Right lung (tissue), 10 donors: ENCODE measurements at places on chromosomes 5 and 9.

GRCh38 chr5:172079876-172080275 is 73.4 kb upstream of the FBXW11 start:
- DNase-seq = no peak

GRCh38 chr5:160486573-160486972 is 64.9 kb downstream of the PTTG1 start:
- no peak for DNase-seq

DNA sequence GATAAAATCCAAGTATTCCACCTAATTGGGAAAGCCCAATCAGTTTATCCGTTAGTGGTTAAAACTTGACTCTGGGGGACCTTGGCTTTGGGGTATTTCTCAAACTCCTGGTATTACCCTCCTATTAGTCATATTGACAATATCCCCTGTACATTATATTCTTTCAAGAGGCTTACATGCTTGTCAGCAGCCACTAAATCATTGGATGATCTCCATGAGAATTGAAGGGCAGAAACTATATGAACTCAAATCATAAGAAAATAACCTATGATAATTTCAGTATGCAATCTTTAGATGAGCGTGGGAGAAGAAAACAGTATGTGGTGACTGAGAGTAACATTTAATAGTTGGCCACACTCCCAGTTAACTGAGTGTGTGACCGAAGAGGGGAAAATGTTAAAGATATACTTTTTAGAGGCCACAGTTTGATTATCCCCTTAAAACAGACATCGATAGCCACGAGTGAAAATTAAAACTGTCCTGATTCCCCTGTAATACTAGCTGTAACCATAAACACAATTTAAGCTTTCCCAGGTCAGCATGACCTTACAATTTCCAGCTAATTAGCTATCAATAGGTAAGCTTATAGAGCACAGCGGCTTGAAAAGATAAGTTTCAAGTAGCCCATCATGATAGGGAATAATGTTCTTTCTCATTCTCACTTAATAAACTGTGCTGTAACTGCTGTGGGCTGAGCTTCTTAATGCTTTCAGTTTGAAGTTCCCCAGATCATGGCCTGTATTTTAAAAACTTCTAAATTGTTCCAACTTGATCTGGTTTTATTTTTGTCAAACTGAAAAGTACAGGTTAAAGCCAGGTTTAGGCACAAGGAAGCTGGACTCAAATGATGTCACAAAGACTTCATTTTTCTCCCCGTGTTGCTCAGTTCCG is 58.6 kb downstream of the PUM3 start:
- DNase-seq = peak; percentile 59

GRCh38 chr9:78453450-78453849 is 156.5 kb downstream of the PSAT1 start:
- no peak for DNase-seq

DNA sequence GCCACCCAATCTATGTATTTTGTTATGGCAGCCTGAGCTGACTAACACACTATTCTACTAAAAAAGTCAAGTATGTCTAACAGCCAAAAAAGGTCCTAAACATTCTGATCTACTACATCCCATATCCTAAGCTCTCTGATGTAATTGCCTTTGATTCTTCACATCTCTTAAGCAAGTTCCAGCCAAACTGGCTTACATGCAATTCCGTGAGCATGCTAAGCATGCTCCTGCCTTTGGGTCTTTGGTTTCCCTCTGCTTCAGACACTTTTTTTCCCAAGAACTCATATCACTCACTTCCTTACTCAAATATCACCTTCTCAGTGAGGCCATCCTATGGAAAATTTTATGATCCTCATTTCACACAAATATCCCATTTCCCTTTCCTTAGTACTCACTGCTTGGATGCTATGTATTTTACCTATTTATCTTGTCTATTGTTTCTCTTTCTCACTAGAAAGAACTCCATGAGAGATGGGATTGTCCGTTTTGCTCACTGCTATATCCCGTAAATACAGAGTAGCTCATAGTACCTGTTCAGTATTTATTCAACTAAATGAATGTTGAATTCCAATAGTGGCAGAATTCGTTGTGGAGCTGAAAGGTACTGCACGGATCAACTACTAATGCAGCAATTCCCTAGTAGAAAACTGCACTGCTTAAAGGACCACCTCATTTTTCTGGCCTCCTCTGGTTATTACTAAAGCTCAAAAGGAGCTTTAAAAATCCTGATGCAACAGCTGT is 2.3 kb upstream of the SLC12A2 start:
- DNase-seq = no peak

DNA sequence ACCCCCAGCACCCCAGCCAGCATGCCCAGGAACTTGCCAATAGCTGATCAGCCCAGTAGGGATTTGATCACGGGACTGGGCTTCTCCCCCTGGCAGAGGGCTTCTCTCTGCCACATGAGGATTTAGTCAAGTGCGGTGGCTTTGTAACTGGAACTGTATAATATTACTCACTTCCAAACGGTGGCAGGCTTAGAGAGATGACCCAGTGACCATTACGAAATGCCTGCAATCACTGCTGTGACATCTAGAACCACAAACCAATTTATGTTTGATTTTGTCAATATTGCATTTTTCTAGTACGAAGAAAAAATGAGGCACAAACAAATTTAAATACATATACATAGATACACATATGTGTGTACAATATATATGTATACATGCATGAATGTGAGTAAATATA is 192.1 kb downstream of the ERCC6L2 start:
- no peak for DNase-seq

DNA sequence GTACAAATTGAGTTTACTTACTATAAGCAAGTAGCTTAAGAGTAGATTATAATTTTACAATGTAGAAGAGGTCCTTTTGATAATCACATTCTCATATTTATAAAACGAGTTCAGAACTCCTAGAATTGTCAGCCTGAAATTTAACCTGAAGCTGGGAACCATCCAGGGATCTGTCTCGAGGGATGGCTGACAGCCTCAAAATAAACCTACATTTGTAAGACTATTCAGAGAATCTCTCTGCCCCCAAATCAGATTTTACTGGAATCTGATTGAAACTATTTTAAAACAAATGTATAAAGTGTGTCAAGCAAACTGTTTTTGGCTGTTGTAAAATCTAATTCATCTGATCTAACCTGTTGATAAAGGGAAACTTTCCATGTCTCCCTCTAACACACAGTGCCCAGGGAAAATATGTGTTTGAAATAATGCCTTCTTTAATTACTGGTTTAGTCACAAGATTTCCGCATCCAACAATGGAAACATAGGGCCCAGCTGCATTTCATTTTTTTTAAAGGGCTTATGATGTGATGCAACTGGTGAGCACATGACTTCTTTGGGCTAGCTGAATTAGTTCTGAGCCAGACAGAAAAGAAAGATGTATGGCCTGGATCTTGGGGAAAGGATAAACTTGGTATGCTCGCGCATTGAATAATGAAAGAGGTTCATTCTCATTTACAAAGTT is 30.3 kb downstream of the SLC25A46 start:
- DNase-seq = no peak

DNA sequence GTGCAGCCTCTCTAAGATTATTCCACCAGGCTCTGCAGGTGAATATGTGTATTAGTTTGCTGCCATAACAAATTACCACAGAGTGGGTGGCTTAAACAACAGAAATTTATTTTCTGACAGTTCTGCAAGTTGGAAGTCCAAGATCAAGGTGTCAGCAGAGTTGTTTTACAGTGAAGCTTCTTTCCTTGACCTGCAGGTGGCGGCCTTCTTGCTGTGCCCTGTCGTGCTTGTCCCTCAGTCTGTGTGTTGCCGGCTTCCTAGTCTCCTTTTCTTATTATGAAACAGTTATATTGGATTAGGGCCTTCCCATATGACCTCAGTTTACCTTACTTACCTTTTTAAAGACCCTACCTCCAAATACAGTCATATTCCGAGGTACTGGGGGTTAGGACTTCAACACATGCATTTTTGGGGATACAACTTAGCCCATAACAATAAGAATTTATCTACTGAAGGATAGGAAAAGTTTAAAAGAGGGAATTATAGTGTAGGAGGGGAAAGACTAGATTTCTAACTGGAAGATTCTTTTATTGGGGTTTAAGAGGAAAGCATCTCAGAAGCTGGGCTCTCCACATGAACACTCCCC is 97.4 kb downstream of the OSTF1 start:
- DNase-seq = no peak

GRCh38 chr9:372128-372527 is 157.5 kb downstream of the DOCK8 start:
- no peak for DNase-seq

DNA sequence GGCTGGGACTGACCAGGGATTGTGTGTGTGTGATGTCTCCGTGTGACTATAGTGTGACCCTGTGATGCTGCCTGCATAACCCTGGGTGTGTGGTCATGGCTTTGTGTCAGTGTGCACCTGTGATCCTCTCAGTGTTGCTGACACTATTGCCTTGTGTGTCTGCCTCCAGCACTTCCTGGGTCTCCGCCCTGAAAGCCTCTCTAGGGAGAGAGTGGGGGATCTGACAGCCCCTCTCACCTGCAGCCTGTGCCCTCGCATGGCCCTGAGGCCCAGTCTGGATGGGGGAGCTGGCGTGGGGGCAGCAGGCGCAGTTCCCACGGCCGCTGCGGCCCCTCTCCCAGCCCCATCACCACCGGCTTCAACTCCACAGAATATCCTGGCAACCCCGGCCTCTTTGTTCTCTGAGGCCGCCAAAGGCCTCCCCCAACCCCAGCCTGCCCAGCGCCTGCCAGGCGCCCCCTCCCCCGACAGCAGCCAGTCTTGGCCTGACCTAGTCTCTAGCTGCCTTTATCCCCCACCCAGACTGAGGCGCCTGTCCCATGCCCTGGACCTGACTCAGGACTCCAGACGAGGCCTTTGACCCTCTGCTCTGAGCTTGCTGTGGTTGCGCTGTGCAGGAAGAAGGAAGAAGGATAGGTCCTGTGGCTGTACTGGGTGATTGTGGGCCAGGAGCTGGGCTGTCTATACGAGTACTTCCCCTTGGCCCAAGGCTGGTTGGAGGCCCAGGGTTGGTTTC is 38.7 kb downstream of the CXXC5 start:
- DNase-seq = no peak

DNA sequence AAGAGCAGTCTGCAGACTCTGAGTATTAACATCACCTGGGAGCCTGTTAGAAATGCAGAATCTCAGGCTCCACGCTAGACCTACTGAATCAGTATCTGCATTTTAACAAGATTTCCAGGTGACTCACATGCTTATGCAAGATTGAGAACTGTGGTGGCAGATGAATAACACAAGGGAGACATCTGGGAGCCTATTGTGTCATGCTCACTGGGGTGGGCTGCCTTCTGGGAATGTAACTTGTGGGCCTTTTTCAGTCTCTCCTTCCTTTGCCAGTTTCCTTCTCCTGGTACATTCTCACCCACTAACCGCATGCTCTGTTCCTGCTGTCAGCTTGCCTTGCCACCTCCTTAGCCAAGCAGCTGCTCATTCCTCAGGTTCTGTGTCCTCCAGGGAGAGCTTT is 176.6 kb upstream of the C9orf72 start:
- DNase-seq = no peak

- DNase-seq = no peak
Observed at GRCh38 chr5:6567835-6568234, 65.0 kb downstream of the NSUN2 start.

DNA sequence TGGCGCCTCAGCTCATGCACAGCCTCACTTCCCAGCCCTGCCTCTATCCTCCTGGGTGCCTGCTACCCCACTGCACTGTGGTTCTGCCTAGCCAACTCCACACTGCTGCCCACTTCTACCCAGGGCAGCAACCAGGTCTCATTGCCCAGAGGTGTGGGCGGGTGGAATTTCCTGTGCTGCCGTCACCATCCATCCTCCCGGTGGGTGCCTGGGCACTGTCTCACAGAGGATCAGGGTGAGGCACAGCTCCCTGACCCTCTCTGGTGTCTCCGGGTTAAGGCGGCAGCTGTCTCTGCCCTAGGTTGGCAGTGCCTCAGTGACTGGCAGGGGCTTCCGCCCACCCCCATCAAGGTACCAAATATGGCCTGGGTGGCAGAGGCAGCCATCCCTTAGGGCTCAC is 4.3 kb upstream of the MTMR12 start:
- no peak for DNase-seq

- DNase-seq = no peak
Observed at GRCh38 chr5:137190441-137190840, 308.7 kb downstream of the SPOCK1 start.

DNA sequence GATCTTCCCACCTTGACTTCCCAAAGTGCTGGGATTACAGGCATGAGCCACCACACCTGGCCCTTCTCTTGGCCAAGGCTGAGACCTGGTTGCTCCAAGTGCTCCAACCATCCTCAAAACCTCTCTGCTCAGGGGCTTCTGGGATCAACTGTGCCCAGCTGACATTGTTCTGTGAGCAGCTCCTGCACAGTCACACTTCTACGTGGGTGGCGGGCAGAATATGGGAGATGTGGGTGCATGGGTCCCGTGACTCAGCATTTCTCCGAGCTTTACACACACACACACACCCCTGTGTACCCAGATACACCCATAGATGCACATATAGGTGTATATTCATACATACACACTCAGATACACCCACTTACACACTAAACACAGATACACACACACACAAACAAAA is 10.5 kb upstream of the MYORG start:
- DNase-seq = no peak
